ENCODE measurements at places on chromosomes 6 and 20.
A peak's percentile ranks its signal among the peaks of the same experiment; 100 is the strongest.

DNA sequence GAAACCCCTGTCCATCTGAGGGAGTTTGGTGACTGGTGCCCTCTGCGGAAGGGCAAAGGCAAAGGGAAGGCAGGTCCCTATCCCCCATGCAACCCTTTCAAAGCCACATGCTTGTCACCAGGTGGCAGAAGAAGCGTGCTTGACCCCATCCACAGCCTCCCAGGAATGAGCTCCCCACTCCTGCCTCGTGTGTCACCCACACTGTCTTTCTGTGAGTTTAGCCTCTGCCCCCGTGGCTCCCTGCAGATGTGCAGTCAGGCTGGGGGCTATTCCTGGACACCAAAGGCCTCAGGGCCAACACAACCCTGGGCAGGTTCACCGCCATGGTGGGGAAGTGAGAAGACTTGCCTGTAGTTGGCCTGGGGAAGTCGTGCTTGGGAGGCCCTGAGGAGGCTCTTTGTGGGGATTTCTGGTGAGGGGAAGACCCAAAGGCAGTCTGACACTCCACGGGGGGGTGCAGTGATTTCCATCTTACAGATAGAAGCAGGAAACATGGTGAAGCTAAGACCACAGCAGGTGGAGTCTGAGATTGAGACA, 16.6 kb upstream of the PCMTD2 start:
- no peak for DNase-seq

DNA sequence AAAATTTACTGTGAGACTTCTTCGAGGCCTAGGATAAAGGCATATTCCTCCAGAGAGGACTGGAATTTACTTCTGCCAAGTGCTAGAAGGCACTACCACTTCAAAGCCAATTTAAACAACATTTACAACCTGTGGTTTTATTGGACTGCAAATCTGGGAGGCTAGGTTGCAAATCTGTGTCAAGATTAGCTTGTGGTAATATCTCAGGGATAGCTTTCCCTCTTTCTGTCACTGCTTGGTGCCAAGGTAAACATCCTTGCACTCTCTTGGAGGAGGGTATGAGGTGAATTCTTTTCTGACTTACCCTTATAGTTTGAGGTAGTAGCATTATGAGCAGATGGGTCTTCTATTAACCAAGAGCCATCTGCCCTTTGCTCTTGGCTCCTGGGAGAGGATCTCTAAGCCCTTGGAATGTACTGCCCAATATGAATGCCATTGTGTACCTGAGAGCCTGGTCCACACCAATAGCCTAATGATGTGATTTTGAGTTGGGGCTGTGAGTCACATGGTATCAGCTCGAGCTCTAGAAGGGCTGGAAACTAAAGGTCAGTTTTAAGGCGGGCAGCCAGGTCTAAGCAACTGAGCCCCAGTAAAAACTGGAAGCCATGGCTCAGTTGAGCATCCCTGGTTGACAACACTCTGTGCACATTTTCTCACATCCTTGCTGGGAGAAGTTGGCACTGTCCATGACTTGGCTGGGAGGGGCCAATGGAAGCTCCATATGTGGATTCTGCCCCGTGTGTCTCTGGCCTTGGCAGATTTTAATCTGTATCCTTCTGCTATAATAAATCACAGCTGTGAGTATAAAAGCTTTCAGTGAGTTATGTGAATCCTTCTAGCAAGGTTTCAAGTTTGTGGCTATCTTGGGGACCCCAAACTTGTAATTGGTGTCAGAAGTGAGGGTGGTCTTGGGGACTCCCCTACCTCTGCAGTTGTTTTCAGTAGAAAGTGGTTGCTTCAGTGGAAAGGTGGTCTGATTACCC, 188.1 kb downstream of the UBE3D start:
- no peak for DNase-seq

- no peak for DNase-seq
Observed at GRCh38 chr6:38391206-38391605, 248.5 kb downstream of the BTBD9 start.

DNA sequence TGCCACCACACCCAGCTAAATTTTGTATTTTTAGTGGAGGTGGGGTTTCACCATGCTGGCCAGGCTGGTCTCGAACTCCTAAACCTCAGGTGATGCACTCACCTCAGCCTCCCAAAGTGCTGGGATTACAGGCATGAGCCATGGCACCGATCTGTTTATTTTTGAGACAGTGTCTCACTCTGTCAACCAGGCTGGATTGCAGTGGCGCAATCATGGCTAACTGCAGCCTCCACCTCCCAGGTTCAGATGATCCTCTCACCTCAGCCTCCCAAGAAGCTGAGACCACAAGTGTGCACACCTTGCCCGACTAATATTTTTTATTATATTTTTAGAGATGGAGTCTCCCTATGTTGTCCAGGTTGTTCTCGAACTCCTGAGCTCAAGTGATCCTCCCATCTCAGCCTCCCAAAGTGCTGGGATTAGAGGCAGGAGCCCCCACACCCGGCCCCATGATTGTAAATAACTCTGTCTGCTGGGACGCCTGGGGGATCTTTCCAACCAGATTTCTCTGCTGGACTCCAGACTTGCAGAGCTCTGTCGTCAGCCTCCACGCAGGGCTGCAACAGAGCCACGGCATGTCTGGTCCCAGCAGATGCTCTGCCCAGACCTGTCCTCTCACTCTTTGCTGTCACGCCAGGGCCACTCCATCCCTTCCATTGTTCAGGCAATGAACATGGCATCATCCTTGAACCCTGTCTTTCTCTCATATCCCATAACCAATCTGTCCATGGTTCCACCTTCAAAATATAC, 25.3 kb downstream of the SYNJ2 start:
- DNase-seq = no peak

DNA sequence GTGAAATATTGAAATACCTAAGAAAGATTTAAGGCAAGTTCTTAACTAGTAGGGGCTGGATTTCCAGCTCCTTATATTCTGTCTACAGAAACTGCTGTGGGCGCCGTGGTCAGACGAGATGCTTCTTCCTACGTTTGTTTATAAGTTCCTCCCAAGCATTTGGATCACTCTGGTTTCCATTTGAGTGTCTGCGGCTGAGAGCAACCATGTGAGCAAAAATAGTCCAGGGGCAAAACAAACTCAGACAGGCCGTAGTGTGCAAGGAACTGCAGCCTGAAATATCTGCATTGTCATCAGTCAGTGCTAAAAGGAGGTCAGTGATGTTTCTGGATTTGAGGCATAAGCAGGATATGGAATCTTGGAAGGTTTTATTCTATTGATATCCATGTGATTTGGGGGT, 485.9 kb upstream of the JAG1 start:
- no peak for DNase-seq

DNA sequence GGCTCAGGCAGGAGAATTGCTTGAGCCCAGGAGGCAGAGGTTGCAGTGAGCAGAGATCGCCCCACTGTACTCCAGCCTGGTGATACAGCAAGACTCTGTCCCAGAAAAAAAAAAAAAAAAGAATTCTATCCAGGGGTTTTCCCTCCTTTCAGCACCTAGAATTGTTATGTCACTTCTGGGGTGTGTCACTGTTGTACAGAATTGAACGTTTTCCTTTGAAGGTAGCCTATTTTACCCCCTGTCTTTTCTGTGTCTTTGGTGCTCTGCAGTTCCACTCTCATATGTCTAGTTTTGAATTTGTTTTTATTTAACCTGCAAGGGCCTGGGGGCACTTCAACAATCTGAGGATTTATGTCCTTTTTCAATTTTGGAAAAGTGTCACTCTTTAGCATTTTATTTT, 19.3 kb upstream of the ARID1B start:
- no peak for DNase-seq

- DNase-seq = no peak
Observed at GRCh38 chr6:19838442-19839236, 1.5 kb downstream of the ID4 start.

- no peak for DNase-seq
Observed at GRCh38 chr6:108793516-108794251, 54.5 kb upstream of the ARMC2 start.

DNA sequence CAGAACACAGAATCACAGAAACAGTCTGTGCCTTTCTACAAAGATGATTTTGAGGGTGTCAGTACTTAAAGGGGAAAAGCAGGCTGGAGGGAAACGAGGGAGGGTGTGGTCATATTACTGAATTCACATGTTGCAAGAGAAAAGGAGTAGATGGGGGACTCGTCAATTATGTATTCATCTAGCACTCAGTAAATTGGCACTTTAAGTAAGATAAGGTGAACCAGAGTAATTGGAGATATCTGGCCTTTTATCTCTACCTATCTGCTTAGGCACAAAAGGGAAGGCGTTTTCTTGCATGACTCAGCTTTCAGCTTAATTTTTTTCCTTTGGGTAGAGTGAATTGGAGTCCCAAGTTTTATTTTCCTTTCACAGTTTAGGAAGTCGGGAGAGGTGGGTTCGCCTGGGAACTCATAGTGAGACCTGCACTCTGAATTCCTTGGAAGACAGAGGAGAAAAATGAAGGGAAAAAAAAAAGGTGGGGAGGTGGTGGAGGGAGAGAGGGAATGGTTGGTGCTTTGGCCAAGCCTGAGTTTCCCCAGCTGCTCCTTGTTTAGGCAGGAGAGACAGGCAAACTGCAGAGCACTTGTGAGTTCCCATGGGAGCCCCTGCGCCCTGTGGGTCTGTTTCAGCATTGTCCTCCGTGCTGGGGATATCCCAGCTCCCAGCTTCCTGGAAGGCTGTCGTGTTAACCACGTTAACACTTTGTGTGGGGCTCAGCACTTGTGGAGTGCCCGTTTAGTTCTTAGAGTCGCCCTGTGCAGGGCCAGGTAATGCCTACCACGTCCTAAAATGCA, 19.7 kb upstream of the GTSF1L start:
- no peak for DNase-seq

- peak; percentile 40 for DNase-seq
Observed at GRCh38 chr6:32086661-32087573, 22.2 kb downstream of the TNXB start.

- DNase-seq = no peak
Observed at GRCh38 chr20:58478141-58478805, 36.9 kb downstream of the APCDD1L start.

GRCh38 chr6:107458672-107459282, 587 bp downstream of the PDSS2 start:
- peak; percentile 8 for DNase-seq

GRCh38 chr6:75612434-75612833, 10.8 kb downstream of the SENP6 start:
- no peak for DNase-seq

DNA sequence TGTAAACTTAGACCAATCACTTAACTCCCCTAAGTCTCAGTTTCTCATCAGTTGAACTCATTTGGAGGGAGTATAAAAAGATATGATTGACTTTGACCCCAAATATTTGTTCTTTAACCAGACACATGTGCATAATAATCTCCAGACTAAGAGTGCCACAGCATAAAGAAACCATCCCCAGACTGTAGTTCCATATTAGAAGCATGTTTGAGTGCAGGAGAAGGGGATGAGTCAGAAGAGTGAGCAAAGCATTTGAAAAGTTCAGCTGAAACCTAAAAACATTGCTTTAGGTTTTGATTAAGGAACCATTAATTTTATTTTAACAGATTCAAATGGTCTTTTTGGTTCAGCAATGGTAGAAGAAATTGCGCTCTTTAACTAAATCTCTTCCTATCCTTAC, 654.8 kb downstream of the UTRN start:
- no peak for DNase-seq

DNA sequence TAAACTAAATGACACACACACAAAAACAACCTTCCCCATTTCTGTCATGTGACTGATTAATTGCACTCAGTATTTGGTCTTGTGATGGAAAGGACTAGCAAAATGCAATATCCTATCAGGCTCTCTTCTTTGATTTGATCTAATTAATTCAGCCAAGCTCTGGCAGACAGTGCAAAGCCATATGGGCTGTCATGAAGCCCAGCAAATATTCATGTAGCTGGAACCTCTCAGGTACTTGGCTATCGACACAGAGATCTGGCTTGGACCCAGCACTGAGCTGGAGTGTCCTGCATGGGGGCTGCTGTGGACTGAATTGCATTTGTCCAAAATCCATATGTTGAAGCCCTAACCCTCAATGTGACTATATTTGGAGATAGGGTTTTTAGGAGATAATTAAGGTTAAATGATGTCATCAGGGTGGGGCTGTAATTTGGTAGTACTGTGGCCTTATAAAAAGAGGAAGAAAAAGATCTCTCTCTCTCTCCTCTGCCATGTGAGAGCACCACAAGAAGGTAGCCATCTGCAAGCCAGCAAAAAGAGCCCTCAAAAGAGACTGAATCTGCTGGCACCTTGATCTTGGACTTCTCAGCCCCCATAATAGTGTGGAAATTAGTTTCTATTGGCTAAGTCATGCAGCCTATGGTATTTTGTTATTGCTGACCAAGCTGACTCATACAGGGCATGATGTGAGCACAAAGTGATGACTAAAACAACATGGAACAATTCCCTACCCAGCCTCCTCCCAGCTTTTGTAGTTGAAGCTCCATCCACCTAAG, 77.1 kb downstream of the STMND1 start:
- DNase-seq = no peak

DNA sequence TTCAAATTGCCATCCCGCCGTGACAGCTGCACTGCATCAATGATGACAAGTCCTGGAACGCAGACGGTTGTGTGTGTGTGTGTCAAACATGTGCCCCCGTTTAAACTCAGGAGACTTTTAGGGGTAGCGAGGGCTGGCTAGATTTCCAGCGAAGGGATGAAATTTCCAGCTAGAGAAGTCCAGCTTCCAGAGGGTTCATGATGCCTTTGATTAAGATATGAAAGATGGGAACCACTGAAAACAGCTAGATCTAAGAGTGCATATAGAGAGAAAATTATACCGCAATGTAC, 644 bp downstream of the KIZ start:
- no peak for DNase-seq

GRCh38 chr6:147177286-147177685, 26.9 kb upstream of the STXBP5 start:
- DNase-seq = no peak

DNA sequence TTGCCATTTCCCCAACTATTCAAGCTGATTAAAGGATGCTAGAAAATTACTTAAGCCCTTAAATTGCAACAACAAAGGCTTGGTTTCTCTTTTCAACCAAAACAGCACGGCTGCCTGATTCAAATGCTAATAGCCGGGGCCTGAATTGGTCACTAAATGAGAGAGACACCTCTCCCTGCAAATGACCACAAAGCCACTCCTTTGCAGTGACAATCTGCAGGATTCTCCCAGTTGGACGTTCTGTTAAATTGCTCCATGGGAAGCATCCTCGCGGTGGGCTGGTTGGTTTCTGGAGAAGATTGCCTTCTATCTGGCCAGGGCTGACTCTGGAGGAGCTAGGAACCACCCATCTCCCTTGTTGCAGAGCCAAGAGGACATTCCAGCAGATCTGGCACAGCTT, 29.7 kb upstream of the TBXT start:
- no peak for DNase-seq

Data from stimulated activated CD8-positive, alpha-beta memory T cell treated with anti-CD3 and anti-CD28 coated beads, Interleukin-2, amount 100 ng/mL, for 48 hours (primary cell).